ENCODE measurements at places on chromosomes 12 and 14.

GRCh38 chr14:66650491-66650911 is 142.6 kb downstream of the GPHN start:
- no peak for DNase-seq

DNA sequence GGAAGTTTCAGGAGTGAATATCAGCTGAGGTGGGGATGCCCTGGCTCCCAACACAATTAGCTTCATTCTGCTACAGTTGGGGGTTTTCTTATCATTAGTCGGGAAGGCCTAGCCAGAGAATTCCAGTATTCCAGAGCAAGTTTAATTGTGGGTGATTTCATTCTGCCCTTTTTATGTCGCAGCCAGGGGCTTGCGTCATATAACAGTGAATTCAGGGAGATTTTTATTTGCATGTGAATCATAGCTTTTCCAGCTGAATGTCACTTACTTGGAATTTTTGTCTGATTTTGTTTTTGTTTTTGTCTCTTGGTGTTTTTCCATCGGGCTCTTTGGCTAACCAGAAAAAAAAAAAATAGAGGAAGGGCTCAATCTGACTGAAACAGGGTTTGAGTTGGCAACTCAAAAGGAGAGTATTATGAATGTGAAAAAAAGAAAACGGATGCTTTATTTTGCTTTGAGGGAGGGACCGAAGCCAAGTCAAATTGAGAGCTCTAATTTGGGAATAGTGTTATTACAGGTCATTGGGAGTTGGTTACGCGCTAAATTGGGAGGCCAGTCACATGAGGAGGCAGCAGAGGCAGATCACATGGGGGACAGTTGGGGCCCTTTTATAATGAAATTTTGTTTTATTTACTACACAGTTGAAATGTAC is 119.4 kb downstream of the SAMD4A start:
- DNase-seq, result peak; percentile 54

- DNase-seq, result no peak
These were observed 94.3 kb downstream of the SLC25A21 start for GRCh38 chr14:37078131-37078530.

DNA sequence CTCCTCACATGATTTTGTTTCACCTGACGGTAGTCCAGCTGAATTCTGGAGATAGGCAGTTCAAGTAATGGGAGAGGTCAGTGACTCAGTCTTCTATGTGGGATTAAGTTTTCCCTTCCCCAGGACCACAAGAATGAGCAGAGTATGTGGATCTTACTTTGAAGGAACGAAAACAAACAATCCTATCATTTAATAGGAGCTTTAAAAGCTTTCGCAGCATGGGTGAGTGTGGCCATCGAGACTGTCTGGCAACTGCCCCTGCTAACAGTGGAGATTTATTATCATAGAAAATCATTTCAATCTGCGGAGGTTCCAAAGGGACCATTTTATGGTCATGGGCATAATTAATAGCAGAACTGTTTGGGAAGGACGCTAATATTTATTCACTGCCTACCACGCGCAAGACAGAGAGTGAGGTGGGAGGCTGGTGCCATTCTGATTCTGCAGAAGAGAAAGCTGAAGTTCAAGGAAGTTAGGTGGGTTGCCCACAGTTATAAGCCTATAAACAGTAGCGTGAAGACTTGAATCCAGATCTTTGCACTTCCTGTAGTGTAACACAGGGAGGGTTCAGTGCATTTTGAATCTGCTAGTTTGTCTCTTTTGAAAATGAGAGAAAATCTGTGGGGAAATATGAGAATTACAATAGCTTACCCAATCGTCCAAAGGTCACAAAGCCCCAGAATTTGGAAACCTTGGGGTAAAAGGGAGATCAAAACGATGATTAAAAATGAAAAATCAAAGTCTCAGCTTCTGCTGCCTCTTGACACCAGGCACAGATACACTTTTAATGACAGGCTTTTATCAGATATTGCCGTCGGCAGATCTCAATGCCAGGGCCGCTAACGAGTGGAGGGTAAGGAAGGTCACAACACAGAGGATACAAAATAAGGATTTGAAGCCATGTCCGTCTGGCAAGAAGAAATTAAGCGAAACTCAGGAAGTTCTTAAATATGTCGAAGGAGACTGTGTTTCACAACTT is 209.6 kb downstream of the CRADD start:
- no peak for DNase-seq

- no peak for DNase-seq
These were observed 144.5 kb downstream of the PHETA1 start for GRCh38 chr12:111224186-111225066.

DNA sequence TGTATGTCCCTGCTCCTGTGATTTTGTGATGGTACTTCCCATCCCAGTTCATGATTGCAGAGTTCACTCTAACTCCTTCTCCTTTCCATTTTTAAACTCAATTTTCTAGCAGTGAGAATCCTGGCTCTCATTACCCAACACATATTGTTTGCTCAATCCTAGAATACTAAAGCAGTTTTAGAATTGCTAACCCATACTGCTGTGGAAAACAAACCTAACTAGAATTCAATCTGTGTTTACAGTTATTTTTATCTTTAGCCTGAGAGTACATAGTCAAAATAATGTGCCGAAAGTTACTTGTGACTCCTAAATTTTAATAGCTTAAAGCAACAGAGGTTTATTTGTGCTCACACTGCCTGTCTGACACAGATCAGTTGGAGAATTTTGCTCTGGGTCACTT is 508.0 kb downstream of the AACS start:
- no peak for DNase-seq

DNA sequence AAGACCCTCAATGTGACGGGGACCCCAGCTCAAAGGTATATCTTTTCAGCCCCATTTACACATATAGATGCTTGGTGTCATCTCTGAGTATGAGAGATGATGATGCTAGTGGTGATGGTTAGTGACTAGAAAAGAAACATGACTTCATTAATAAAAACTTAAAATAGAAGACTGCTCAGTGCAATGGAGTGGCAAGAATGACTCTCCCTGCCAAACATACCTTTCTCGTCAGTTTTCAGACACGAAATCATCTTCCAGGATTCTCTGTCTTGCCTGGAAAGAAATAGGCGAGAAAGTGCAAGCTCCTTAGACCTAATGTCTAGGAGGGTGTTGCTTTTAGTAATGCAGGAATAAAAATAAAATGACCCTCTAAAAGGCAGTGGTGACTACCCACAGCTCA is 71.7 kb downstream of the TPH2 start:
- DNase-seq, result peak; percentile 12

GRCh38 chr14:91996948-91997371 is 42.9 kb downstream of the TRIP11 start:
- DNase-seq, result peak; percentile 17

DNA sequence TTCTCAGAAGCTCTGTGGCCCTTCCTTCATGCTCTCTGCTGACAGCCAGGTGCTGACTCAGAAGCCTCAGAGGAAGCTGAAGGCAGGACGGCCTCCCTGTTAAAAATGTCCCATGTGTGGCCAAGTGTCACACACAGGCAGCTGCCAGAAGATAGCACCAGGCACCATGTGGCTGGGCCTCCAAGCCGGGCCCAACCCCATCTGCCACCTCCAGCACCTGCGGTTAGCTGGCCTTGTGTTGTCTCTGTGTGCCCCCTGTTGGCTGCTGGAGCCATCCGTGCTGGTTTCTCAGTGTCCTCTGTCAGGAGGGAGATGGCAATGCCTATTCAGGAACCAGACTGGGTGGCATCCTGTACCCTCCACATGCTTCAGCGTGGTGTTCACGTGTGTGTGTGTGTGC is 63.2 kb downstream of the TSPAN11 start:
- DNase-seq, result no peak

DNA sequence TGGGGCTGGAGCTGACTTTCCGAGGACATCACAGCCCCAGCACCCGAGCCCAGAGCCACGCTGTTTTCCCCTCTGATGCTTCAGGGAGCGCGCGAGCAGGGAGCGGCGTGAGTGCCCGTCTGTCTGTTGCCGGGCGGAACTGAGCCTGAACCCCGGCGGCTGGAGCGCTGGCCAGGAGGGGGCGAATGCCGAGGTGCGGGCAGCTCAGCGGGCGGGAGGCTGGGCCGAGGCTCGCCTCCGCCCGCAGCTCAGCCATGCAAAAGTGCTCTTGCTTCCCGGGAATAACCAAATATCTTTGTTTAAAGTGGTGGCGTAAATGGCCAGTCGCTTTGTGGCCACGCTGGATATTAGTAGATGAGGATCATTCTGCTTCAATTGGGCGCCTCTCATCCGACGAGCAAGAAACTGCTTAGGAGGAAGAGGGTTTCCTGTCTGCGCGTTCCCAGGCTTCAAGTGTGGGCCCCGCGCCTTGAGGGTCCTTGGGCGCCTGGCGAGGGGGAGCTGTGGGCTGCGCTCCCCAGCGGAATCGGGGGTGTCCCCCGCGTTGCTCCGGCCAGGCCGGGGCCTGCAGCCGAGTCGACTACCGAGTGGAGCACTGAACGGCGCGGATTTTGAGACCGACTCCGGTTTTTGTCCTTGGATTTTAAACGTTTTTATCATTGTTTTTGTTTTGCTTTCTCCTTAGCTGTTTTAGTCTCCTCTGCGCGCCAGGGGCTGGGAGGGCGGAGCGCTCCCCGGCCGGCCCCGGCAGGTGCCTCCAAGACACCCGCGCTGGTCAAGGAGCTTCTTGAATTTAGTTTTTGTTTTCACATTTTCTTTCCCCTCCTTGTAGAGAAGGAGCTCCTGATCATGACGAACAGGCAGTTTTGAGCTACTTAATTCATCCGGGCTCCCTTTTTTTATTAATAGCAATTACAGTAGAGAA is 831 bp upstream of the NKX2-1 start:
- DNase-seq, result no peak

DNA sequence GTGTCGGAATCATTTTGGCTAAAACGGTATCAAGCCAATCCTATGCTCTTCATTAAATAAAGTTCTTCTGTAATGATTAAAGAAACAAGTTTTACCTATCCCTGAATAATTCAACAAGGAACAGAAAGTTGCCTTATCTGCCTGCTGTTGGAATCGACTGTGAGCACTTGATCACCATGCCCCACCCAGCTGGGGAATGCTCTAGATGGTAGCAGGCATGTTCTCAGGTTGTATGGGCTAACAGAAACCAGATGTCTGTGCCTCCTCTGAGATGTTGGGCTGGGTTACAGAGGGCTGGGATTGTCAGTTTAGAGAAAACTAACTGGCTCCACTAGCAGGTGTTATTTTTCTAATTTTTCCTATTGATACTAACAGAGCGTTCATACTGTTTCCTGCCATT is 28.9 kb downstream of the RTRAF start:
- DNase-seq, result peak; percentile 38

DNA sequence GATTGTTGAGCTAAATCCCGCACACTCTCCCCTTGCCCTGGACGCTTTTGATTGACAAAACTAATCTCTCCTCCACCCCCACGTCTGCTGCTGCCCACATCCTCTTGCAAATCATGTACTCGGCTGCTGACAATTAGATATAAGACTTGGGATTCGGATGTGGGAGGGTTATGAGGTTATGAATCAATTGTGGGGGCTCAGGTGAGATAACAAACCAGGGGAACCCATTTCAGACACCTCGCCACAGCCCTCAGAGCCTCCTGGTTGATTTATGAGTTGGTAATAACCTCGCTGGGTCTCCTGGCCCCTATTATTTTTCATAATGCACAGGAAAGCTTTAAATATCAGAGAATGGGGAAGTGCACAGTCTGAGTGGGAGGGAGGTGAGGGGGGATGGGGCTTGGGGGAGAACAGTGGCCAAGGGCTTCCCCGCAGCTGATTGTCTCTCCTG is 449.9 kb downstream of the DPF3 start:
- no peak for DNase-seq

- DNase-seq, result no peak
These were observed 12.6 kb upstream of the FAIM2 start for GRCh38 chr12:49916129-49916919.

DNA sequence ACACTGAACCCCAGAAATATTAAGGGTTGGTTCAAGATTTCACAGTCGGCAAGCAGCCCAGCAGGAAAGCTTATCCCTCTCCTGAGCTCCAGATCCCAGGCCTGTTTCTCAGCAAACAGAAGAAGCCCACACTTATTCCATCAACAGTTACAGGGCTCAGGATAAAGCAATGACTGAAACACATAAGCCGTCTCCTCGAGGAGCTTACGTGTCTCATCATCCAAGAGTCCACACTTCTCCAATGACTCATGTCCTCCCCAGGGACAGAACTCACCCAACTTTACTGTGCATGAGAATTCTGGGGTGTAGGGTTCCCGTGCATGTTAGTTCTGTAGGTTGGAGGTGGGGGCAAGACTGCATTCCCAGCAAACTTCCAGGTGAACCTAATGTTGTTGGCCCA is 31.2 kb downstream of the GSC start:
- no peak for DNase-seq

GRCh38 chr12:108888031-108888430 is 8.1 kb downstream of the DAO start:
- DNase-seq, result no peak

DNA sequence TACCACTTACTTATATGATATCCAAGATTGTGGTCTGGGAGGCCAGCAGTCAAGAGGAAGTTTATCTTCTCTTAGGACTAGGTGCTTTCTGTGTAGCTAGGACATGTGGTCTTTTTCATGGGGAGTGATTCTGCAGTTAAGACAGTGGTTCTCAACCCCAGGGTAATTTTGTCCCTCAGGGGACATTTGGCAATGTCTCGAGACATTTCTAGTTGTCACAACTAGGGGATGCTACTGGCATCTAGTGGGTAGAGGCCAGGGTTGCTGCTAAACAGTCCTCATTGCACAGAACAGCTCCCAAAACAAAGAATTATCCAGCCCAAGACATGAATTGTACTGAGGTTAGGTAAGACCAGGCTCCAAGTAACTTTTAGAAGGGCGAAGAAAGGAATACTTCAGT is 20.0 kb downstream of the AMDHD1 start:
- no peak for DNase-seq

- no peak for DNase-seq
These were observed 424.2 kb downstream of the NOVA1 start for GRCh38 chr14:26173581-26174110.

- no peak for DNase-seq
These were observed 201.0 kb upstream of the DIO3 start for GRCh38 chr14:101360054-101360911.

DNA sequence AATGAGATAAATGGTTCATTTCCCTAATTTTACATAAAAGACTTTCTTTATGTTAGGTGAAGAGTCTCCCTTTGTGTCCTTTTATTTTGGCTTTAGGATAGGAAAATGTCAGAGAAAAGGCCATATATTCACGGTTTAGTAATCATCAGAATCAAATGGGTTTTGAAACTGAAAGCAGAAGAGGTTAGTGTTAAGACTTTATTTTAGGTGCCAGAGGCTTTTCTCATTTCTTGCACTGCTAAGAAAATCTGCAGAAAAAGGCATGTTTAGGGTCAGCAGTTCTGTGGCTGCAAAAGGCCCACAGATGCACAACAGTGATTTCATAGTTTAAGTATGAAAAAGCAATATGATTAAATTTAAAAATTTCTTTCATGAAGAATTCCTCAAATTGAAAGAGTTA is 80.4 kb upstream of the SINHCAF start:
- DNase-seq, result no peak

- peak; percentile 57 for DNase-seq
These were observed 27.7 kb downstream of the PPP1R13B start for GRCh38 chr14:103819503-103820307.

- DNase-seq, result no peak
These were observed 372.2 kb downstream of the EGLN3 start for GRCh38 chr14:33578461-33579216.

- peak; percentile 63 for DNase-seq
These were observed 43.5 kb downstream of the TMX1 start for GRCh38 chr14:51283402-51284085.

GRCh38 chr14:64196814-64197411 is 97.3 kb downstream of the ESR2 start:
- DNase-seq, result peak; percentile 59

All from hepatic stellate cell (primary cell).